Thyroid gland (tissue), 4 donors: ENCODE measurements at places on chromosomes 1 and 21. TPM values are rescaled to one million over a fixed set of nuclear protein-coding genes. Genes with fewer than 3 reads are reported as not detected.

Gene IL12RB2
- 0.88 TPM for total RNA-seq

DNA sequence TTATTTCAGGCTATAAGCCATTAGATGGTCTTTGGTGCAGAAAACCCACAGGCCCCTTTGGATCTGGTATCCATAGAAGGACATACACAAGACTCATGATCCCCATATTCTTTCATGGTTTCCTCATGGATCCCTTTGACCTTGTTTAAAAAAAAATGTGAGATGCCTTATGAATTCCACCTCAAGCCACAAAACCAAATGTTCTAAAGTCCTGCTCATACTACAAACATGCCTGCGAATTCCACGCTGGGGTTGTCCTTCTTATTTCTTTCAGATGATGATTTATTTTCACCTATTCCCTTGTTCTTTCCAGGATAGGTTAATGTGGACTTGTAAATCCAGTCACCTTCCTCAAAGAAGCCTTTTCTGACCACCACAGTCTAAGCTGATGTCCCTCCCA lies 256.9 kb upstream of the DPYD start:
- H3K4me3 ChIP-seq, result no peak overlapping the region
- H3K4me1 ChIP-seq, result no peaks in the 10 kb centered on the region
- DNase-seq, result no peak
- H3K27ac ChIP-seq, result no peak overlapping the region

Gene JAM2
- total RNA-seq, result 9.2 TPM

DNA sequence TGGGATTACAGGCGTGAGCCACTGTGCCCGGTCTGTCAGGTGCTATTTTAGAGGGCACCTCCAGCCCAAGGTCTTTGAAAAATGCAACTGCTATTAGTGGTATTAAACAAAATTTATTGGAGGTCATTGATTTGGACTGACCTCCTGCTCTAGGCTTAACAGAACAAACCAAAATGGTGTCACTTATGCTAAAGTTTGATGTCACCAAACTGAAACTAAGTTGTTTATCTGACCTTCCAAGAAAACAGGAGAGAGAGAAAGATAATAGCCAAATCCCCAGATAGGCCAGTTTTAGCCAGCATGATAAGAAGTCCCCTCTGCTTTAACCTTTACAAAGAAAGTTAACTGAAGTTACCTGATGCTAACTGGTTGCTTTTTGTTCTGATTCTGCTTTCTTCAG lies 8.1 kb upstream of the INAVA start:
- no peak for DNase-seq
- peaks cover 5% of the 10 kb centered on the region for H3K4me1 ChIP-seq
- no peak overlapping the region for H3K27ac ChIP-seq

DNA sequence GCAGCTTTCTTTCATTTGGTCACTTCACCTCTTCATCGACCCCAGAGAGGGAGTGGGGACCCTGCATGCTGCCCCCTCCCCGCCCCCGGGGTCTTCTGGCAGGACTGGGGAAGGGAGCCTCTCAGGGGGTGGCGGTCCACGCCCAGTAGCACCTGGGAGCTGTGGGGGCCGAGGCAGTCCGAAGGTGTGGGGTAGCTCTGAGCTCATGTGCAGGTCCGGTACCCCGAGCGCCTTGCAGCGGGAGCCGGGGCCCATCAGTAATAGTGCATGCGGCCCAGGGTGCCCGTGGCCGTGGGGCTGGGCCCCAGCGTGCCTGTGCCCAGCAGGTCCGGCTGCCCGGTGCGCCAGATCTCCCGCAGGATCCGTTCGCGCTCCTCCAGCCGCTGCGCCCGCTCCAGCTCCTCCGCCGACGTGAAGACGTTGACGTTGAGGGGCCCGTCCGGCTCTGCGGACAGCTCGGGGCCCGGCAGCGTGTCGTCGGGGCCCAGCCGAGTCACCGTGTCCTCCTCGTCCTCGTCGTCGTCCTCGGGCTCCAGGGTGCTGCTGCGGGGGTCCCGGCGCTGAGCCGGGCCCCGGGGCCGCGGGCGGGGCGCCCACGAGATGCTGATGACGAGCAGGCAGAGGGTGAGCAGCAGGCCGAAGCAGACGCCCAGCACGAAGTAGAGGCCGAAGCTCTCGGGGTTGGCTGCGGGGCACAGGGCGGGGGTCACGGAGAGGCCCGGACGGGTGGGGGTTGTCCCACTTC lies 1.2 kb downstream of the EVA1B start:
- peak overlapping the region; percentile 70 for H3K27ac ChIP-seq
- H3K4me3 ChIP-seq, result peak overlapping the region; percentile 62
- H3K4me1 ChIP-seq, result peaks cover 22% of the 10 kb centered on the region
- DNase-seq, result no peak
- no peaks in the 10 kb centered on the region for H3K36me3 ChIP-seq

DNA sequence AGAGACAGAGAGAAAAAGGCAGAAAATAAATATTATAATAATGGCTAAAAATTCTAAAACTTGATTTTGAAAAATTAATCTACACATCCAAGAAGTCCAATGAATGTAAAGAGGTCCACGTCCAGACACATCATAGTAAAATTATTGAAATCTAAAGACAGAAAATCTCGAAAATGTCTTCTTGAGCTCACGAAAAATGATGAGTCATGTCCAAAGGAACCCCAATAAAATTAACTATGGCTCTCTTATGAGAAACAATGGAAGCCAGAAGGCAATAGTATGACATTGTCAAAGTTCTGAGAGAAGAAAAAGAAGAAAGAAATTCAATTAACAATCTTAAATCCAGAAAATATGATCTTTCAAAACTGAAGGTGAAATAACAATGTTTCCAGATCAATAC lies 84.6 kb downstream of the LRRIQ3 start:
- no peak overlapping the region for H3K27ac ChIP-seq
- H3K27me3 ChIP-seq, result no peaks in the 10 kb centered on the region
- H3K4me3 ChIP-seq, result no peak overlapping the region

DNA sequence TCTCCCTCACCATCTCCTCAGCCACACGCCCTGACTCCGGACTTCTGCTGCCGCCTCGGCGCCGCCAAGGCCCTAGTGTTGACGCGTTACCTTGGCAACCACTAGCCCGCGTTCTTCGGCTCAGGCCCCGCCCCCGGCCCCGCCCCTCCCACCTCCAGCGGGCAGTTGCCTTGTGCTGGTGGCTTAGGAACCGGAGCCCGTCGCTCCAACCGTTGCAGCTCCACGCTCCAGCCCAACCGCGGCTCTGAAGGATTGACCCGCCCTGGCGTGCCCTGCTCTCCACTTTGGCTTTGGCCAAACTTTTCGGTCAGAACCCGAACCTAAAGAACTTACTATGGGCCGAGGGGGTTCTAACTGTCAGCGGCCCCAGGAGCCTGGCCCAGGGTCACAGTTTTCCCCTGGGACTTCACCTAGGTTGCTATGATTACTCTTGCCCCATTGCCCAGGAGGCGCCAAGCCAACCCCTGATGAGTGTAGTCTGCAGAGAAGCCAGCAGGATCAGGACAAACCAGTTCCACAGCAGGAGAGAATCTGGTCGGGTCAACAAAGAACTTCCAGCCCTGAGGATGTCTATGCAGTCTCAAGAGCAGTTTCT lies at the start of gene CFAP45:
CFAP45 (minus strand) TSS at position 80 of the 595 bp plus-strand sequence; CDS start at position 13, 67 bp downstream.
- peaks cover 23% of the 10 kb centered on the region for H3K4me1 ChIP-seq
- no peak within 1 kb of the TSS for H3K4me3 ChIP-seq
- no peaks in the 10 kb centered on the region for H3K36me3 ChIP-seq
- DNase-seq, result peak; percentile 92

Gene DLGAP3
- total RNA-seq, result 0.67 TPM
